Renal cortical epithelial cell (primary cell): ENCODE measurements at places on chromosomes 7 and 10. TPM values are rescaled to one million over a fixed set of nuclear protein-coding genes. Genes with fewer than 3 reads are reported as not detected.

The SPDYE11 gene
- total RNA-seq: not detected in 2 replicates

The UPK3B gene
- 0.15 TPM in 1 of 2 replicates, not detected in the other for total RNA-seq

The LOXL4 gene
- total RNA-seq: 20.1 and 24.3 TPM in 2 replicates

The URGCP gene
- 37.0 and 40.6 TPM in 2 replicates for total RNA-seq

The ZMIZ1 gene
- 3.6 and 45.0 TPM in 2 replicates for total RNA-seq
